ENCODE measurements at places on chromosomes 7 and 10.

- no peak for DNase-seq
Observed at GRCh38 chr10:88115407-88115806, 252.0 kb downstream of the PTEN start.

DNA sequence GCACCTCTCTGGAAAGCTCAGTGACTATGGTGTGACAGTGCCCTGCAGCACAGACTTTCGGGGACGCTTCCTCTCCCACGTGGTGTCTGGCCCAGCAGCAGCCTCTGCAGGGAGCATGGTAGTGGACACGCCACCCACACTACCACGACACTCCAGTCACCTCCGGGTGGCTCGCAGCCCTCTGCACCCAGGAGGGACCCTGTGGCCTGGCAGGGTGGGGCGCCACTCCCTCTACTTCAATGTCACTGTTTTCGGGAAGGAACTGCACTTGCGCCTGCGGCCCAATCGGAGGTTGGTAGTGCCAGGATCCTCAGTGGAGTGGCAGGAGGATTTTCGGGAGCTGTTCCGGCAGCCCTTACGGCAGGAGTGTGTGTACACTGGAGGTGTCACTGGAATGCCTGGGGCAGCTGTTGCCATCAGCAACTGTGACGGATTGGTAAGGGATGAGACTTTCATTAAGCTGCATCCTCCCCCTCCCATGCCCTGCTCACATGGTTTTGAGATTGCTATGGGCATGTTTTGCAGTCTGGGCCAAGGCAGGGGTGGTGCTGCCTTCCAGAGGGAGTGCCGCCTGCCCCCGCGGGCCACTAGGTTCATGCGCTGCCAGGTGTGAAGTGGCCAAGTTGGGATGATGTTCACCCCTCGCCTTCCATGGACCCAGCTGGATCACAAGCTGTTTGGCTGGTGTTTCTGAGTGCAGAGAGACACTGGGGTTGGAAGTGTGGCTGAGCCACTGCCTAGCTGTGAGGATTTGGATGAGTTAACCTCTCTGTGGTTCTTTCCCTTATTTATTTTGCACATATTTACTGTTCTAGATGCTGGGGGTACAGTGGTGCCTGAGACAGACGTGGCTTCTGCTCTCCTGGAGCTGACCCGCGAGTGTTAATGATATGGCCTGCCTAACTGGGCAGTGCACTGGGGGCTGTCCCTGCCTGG, 2.5 kb downstream of the ADAMTS14 start:
- DNase-seq: no peak

DNA sequence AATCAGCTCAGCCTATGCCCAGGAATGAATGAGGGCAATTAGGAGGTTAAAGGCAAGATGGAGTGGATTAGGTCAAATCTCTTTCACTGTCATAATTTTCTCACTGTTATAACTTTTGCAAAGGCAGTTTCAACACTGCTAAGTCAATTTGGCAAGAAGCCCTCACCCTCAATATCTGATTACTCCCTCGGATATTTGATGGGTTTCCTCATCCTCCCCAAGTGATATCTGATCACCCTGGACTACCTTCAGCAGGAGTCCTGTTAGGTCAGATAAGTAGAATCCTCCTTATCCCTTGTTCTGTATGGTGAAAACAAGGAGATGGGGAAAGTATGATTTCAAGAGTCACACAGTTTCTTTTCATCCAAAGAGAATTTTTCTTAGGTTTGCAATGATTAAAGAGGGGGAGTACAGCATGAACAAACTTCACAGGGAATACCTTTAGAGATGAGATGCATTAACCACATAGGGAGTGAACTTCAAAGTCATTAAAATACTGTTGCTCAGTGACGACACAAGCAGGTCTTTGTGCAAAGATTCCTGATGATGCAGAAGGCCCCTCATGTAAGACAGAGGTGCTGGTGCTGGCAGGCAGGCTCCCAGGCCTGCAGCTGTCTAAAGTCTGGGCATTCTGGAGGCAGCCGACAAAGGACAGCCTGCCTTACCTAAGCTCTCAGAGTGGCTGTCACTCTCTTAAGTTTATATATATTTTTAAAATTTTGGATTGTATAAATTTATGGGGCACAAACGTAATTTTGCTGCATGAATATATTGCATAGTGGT, 75.4 kb upstream of the POM121L12 start:
- DNase-seq: no peak

DNA sequence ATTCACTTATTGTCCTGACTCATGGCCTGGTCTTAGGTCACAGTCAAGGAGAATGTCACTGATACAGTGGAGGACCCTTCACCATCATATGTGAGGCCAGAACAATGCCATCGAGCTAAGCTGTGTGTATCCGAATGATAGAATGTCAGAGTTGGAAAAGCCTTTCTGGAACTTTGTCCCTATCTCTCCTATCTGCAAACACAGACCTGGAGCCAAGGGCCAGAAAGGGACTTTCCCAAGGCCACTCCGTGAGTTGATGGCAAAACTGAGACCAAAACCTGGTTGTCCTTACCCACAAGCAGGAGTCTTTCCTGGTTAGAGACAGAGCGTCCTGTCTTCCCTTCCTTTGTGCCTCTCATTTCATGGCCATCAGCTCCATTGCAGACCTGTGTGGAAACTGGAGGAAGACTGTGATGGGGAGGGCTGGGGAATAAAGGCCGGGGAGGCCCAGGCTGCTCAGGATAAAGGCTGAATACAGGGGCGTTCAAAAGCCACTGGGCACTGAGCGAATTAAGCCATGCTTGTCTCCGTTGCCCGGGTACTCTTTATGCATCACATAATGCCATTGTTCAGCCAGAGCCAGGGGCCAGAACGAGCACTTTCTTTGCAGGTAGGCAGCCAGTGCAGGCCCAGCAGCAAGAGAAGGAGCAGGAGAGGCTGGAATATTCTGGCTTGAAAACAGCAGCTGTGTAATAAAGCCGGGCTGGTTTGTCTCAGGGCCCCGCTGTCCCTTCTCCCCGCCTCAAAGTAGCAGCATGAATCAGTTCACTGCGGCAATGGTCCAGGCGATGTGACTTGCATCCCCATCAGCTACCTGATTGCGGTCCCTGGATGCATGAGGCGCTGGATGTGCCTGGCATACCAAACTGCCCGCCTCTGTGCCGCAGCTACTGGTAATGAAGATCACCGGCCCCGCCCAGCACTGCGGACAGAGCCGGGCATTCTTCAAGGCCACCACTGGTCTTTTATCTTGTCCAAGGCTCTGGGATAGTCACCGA, 143.0 kb downstream of the RPS24 start:
- DNase-seq: no peak

DNA sequence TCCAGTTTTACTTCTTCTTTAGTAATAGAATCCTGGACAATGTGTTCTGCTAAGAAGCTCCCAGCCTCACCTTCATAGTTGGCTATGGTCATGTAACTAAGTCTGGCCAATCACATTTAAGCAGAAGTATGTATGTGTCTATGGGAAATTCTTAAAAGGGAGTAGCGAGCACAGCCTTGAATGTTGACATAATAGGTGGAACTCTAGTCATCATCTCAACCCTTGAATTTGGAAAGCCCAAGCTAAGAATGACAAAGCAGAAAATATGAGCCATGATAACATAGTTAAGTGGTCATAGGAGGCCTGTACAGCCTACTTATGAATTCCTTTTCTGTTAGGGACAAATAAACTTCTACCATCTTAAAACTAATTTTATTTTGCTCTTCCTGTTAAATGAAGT, 134.1 kb downstream of the MAGI2 start:
- DNase-seq: no peak

DNA sequence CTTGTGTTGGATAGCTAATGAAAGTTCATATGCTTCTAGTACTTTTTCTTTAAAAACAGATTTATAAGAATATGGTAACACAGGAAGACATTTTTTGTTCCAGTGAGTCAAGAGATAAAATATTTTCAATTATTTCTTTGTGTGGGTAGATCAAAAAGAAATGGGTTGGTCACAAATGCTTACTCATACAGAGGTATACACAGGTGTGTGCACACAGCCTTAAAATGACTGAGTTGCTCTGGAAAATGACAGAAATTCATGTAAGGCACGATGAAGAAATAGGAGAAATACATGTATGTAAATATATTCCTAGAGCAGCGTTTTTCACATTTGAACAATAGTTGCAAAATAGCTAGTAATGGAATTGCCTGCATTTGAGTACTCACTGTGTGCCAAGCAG, 66.0 kb downstream of the ST7 start:
- no peak for DNase-seq

GRCh38 chr7:100127866-100128636, 1.3 kb downstream of the MBLAC1 start:
- DNase-seq: no peak

GRCh38 chr10:123517426-123517825, 148.7 kb upstream of the GPR26 start:
- no peak for DNase-seq

- DNase-seq: no peak
Observed at GRCh38 chr10:131906269-131906639, 5.4 kb downstream of the PPP2R2D start.

DNA sequence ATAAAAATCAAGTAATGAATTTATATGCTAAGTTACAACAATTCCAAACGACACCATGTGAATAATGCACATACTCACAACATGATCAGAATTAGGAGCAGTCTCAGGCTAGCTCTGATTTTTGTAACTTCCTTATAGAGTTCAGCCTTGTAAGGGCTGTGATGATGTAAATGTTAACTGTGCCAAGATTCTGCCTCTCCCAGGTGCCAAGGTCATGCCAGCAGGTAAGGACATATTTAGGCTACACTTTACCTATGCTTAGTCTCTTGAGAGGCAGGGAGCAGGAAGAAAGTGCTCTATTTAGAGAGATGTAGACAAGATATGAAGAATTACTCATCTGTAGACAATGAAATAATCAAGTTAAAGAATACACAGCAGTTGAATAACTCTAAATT, 53.6 kb upstream of the AGR3 start:
- no peak for DNase-seq

DNA sequence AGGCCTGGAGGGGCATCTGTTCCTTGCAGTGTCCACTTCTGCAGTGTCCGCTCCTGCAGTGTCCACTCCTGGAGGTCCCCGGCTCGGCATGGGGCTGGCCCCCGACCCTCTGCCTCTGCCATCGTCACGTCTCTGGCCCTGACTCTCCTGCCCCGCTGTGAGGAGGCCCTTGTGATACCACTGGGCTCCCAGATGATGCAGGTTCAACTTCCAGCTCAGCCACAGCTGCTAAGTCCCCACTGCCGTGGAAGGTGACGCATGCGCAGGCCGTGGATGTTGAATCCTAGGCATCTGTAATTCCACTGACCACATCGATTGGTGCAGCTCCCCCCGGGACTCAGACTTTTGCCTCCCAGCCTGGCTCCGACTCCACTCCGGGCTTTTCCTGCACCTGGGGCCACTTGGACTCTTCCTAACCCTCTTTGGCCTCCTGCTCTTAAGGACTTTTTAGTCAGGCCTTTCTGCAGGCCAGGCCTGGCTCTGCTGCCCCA, 95.1 kb downstream of the GLRX3 start:
- no peak for DNase-seq

All from stimulated activated CD4-positive, alpha-beta T cell treated with anti-CD3 and anti-CD28 coated beads, Interleukin-12 subunit alpha, Interleukin-12 subunit beta, amount 100 ng/mL, for 24 hours (primary cell).